Activated CD4-positive, CD25-positive, alpha-beta regulatory T cell treated with anti-CD3 and anti-CD28 coated beads, Interleukin-2, amount 50 U/mL, for 24 hours (primary cell): ENCODE measurements at places on chromosomes 3 and 15.

DNA sequence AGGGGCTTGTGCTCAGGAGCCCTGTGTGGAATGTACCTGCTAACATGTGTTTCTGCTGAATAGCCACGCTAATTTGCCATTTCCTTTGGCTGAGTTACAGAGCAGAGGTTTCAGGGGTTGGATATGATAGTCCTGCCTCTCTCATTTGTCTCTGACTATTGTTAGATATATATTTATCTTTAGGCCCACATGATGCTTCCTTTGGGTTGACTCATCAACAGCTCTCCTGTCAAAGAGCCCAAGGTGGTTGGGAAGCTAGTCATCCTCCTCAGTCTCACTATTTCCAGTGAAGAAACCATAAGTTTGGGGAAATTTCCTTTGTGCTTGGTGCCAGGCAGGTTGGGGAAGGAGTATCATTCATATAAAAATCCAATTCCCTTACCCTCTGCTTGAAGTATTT is 1194.6 kb downstream of the ZPLD1 start:
- ATAC-seq: no peak

DNA sequence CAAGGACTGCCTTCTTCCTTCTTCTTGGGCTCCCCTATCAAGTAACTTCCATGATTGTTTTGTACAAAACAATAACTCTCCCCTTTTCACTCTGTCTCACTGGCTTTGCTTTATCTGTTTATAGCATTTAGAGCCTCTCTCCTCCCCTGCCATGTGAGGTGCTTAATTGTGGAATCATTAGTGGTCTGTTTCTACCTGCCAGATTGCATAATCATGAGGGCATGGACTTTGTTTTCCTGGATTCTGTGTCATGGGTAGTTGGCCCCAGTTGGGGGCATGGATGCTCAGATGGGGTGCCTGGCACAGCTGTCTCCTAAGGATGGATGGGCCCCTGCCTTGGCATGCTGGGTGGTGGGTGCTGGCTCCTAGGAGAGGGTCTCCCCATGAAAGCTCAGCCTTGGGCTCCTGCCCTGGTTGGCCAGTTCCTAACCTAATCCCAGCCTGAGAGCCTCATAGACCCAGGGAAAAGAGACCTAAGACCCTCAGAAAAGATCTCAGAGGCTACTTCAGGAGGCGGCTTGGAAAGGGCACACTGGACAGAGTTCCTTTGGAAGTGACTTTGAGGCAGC is 8.0 kb upstream of the CTXND1 start:
- ATAC-seq: no peak

GRCh38 chr3:197748597-197749314 is 927 bp upstream of the FYTTD1 start:
- no peak for ATAC-seq

GRCh38 chr15:55799291-55800212 is 56.6 kb upstream of the PRTG start:
- no peak for ATAC-seq

DNA sequence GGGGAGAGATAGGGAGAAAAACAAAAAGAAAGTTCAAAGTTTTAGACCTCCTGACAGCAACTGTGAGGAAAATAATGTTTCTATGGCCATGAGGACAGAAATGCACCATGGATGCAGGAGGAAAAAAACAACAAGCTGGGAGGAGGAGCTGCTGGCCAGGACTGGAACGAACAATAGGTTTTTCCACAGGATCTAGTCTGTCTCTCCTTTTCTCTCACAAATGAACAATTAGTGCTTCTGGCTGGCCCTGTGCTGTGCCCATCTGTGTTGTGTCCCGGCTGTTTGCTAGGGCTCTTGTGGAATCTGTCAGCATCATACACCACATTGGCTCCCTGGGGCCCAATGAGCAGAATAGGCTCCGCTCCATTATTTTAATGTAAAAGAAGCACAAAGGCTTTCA is 15.2 kb downstream of the GK5 start:
- no peak for ATAC-seq

DNA sequence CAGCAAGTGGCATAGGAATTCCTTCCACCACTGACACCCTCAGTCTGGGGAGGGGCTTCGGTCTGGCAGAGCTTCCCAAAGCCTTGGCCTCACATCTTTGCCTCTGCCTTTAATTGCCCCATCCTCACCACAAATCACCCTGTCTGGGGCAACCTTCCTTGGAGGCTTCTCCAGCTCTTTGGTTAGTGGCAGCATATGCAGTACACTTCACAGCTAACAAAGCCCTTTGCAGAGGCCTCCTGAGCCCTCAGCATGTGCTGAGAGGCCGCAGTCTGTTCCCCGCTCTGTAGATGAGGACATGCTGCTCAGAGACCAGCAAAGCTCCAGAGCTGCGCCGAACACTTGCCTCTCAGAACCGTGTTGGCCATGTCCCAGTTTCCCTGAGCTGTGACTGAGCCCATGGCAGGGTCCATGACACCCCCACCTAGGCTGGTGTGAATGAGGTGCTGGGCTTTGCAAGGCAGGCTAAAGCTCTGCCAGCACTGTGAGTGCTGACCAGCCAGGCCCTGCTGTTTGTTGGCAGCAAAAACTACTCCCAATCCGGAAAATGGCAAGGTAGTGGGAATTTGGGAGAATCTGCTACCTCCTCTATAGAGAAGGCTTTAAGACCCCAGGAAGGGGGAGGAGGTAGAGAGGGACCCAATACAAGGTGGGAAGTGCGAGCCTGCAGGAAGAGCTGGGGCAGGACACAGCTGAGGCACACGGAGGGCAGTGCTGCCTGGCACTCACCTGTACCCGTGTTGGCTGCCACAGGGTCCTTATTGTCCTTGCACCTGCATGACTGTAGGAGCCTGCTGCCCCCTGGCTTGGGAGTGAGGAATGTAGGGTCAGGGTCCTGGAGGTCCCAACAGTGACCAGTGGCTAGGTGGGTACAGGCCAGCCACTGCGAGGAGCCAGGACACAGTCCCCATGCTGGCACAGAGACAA is 8.4 kb upstream of the KLF15 start:
- ATAC-seq: no peak

DNA sequence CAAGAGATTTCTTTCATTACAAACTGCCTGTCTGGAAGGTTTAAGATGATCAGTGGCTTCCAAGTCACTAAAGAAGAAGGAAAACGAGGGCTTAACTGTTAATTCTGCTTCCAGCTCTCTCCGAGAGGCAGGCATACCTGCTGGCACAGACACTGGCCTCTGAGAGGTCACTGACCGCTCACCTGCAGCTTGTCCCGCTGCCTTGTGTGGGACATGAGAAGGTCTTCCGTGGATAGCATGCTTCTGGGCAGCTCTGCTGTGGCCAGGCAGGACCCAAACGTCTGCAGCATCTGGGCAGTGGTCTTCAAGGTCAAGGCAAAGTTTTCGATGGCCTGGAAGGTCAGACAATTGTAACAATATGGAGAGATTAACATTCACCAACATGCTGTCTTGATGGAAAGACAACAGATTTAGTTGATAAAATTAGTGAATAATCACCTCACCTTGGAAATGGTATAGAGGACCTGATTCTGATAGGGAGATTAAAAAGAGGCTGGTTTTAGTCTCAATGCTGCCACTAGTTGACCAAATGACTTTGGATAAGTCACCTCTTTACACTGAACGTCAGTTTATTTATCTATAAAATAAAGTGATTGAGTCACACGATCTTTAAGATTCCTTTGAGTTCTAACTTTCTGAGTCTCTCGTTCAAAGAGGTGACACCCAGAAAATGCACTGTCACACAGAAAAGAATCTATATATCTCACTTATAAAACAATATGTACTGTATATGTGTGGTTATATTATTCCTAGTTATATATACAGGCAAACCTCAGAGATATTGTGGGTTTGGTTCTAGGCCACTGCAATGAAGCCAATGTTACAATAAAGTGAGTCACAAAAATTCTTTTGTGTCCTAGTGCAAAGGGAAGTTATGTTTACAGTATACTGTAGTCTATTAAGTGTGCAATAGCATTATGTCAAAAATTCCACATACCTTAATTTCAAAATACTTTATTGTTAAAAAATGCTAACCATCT is 65.1 kb downstream of the B3GNT5 start:
- ATAC-seq: no peak

- no peak for ATAC-seq
These were observed 18.8 kb downstream of the STAG1 start for GRCh38 chr3:136733317-136733833.

DNA sequence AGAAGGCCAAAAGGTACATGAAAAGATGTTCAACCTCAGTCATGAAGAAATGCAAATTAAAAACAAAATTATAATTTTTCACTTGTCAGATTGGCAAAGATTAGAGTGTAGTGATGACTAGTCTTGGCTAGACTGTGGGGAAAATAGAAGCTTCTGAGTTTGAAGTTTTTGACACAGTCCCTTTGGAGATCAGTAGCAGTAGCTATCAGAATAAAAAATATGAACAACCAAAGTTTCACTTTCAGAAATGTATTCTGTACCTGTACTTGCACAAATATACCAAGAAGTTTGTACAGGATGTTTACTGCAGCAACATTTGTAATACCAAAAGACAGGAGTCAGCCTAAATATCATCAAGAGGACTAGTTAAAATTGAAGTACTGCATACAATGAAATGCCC is 14.1 kb downstream of the ATP2C1 start:
- peak; percentile 93 for ATAC-seq

- peak; percentile 76 for ATAC-seq
These were observed 596.6 kb upstream of the NR2F2 start for GRCh38 chr15:95733931-95734330.

DNA sequence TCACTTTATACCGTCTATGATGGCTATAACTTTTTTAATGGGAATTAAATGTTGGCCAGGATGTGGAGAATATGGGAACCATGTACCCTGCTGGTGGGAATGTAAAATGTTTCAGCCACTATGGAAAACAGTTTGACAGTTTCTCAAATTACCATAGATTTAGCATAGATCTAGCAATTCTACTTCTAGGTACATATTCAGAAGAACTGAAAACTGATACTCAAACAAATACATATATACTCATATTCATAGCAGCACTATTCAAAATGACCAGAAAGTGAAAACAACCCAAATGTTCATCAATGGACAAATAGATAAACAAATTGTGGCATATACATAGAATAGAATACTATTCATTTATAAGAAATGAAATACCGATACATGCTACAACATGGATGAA is 539.4 kb downstream of the IGSF11 start:
- no peak for ATAC-seq

- ATAC-seq: peak; percentile 7
These were observed 7.1 kb downstream of the ALG3 start for GRCh38 chr3:184241447-184242296.

DNA sequence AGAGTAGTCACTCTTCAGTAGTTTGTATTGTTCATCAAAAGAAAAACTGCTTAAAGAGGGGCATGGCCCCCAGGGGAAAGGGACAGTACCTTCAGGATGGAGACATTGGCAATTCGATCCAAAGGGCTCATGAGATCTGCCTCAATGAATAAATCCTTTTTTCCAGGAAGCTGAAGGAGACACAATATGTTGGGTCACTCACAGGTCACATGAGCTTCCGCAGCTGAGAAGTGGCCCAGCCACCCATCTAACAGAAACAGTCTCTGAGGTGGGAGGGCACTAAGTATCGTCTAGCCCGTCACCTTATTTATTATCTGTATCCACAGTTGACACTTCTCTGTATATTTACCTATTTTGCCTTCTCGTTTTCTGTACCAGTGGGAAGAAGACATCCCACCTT is 4.7 kb downstream of the VPS33B start:
- no peak for ATAC-seq

- ATAC-seq: peak; percentile 70
These were observed 472 bp downstream of the BSN start for GRCh38 chr3:49554633-49555265.

- ATAC-seq: peak; percentile 89
These were observed 92.0 kb downstream of the PDE8A start for GRCh38 chr15:85073556-85074194.

- ATAC-seq: peak; percentile 76
These were observed 119.9 kb downstream of the LMLN start for GRCh38 chr3:198079771-198080520.

- ATAC-seq: no peak
These were observed 165.8 kb upstream of the KCNMB2 start for GRCh38 chr3:178370387-178370786.

GRCh38 chr15:79769069-79769481 is 127.7 kb downstream of the MTHFS start:
- ATAC-seq: no peak

DNA sequence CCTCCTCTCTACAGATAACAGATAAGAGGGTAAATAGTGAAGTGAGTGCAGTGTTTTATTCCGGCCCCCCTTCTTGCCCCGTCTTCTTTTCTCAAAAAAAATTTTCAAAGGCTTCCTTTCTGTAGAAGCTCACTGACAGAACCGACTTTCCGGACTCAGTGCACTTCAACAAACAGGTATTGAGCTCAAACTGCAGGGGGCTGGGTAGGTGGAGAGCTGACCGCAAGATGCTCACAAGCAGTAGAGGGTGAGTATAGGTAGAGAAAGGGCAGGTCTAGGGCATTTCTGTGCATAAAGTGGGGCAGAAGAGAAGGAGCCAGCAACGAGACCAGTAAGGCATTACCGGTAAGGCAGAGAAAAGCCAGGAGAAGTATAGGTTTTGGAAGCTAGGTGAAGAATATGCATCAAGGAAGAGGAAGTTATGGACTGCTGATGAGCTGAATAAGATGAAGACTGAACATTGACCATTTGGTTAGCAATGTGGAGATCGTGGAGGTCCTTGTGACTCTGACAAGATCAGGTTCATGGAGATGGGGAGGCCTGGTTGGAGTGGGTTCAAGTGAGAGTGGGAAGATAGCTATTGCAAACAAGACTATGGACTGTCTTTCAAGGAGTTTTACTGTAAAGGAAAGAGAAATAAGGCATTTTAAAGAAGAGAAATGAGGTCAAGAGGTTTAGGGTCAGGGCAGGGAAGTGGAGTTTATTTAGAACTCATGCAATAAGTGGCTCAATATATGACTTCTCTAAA is 97.4 kb downstream of the ST6GAL1 start:
- peak; percentile 30 for ATAC-seq

DNA sequence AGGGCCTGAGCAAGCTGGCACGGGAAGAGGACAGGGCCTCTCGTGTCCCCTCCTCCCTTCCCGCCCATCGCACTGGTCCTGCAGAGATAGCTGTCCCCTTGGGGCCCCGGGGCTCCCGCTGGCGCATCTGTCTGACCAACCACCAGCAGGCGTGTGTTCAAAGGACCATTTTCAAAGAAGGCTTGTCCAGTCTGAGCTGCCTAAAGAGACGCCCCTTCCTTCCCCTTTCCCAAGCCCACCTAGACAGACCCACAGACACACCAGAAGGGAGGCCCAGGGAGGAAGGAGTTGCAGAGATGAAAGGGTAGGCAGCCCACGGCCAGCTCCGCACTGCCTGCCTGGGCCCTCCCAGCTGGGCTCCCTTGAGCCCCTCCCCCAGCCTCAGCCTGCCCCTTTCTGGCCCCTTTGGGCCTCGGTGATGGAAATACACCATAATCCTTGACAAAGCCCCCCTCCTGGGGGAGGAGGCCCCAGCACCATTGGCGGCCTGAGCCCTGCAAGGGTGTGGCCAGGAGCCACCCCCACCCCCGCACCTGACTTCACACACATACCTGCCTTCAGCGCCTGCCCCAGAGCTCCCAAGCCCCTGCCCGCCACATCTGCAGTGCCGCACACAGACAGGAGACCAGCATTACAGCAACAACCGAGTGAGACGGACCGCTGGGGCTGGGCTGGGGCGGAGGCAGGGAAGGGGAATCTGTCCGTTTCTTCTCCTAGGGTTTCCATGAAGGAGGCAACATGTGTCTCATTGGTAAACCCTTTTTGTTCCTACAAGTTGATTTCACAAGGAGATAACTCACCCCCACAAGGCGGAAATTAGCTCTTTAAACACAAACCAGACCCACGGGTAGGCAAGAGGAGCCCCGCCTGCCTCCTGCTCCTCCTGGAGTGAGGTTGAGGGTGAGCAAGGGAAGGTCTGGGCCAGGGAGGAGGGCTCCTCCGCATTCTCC is at the start of gene STRA6:
Gene STRA6, minus strand, starts transcription at position 336 of the 950 bp plus-strand sequence. CDS start 520 bp downstream, outside the sequence.
- ATAC-seq: peak; percentile 23

GRCh38 chr3:10263646-10264363 is 15.5 kb downstream of the TATDN2 start:
- peak; percentile 81 for ATAC-seq

GRCh38 chr15:55254916-55255679 is 34.5 kb downstream of the RAB27A start:
- ATAC-seq: no peak
